ENCODE measurements at places on chromosomes 2 and 18. TPM values are rescaled to one million over a fixed set of nuclear protein-coding genes. Genes with fewer than 3 reads are reported as not detected.

DNA sequence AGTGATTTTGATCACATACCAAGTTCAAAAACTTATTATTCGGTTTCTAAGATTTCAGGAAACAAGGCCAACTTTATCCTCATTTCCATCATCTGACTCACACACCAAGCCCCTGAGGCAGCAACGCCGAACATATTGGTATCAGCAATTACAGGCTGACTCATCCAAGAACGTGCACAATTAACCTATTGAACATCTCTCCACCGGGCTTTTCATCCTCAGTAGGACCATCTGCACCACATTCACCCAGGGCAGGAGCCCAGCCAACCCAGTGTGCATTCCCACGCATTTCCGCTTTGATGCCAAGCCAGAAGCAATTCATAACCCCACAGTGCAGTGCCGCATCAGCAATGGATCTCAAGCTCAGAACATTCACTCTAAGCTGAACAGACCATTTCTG is 52.9 kb downstream of the SCG2 start:
- H3K4me3 ChIP-seq: no peak overlapping the region
- no peaks in the 10 kb centered on the region for H3K27me3 ChIP-seq
- no peak overlapping the region for H3K27ac ChIP-seq
- no peaks in the 10 kb centered on the region for H3K4me1 ChIP-seq

GRCh38 chr18:24219561-24220317 is 80.9 kb downstream of the CABYR start:
- no peak overlapping the region for H3K27ac ChIP-seq
- no peaks in the 10 kb centered on the region for H3K27me3 ChIP-seq
- H3K4me3 ChIP-seq: no peak overlapping the region

GRCh38 chr2:84940088-84940470 is 30.9 kb upstream of the KCMF1 start:
- no peak overlapping the region for H3K4me3 ChIP-seq
- H3K27me3 ChIP-seq: no peaks in the 10 kb centered on the region
- no peak for DNase-seq
- no peaks in the 10 kb centered on the region for H3K4me1 ChIP-seq
- H3K36me3 ChIP-seq: no peaks in the 10 kb centered on the region

DNA sequence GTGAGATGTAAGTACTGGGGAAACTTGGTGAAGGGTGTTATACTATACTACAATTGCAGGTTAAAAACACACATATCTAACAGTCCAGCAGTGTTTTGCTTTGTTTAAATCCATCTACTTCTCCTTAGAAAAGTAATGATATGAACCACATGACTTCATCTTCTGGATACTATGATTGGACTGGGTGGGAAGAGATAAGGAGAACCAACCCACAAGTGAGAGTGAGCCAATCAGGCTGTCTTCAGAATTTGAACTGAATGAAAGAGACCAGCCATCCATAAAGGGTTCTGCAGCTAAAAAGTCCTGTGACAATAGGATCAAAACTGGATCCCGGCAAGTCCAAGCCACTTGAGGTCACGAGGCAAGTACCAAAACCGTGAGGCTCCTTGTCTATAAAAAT is 46.6 kb downstream of the KANSL3 start:
- no peak for DNase-seq
- H3K4me1 ChIP-seq: no peaks in the 10 kb centered on the region
- H3K27ac ChIP-seq: no peak overlapping the region

GRCh38 chr2:241799522-241800197 is 9.3 kb upstream of the NEU4 start:
- no peak overlapping the region for H3K4me3 ChIP-seq
- H3K27ac ChIP-seq: no peak overlapping the region
- no peak for DNase-seq

DNA sequence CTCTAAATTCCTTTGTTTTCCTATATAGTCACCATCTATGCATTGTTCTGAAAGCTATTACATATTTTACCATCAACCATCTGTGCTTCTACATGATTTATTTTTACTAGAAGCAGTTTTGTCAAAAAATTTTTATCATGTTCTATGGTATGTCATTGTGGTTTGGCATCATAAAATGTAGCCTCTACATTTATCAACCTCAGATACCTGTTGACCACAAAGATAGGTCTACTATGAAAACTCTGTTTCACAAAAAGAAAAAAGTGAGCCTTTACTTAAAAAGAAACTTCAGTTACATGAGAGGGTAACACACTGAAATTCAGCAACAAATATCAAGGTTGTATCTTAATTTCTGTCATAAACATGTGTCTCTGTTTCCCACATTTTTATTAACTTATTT is 3.7 kb downstream of the BCL2 start:
- DNase-seq: no peak
- H3K4me1 ChIP-seq: peaks cover 2% of the 10 kb centered on the region
- H3K4me3 ChIP-seq: no peak overlapping the region
- H3K27ac ChIP-seq: no peak overlapping the region
- peaks cover 5% of the 10 kb centered on the region for H3K27me3 ChIP-seq
- no peaks in the 10 kb centered on the region for H3K36me3 ChIP-seq

DNA sequence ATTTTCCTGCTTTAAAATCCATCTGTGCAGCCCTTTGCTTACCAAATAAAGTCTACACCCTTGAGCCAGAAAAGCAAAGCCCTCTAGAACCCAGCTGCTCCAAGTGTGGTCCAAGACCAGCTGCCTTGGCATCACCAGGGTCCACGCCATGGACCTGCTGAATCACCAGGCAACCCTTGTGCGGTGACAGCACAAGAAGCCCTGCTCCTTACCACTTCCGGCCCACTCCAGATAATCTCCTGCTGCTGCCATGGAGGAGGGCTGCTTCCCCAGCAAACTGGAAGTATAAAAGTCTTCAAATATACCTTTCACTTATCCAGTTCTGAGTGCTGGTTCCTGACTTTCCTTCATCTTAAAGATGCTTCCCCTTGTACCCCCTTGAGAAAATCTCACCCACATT is 106.0 kb upstream of the PKDCC start:
- no peaks in the 10 kb centered on the region for H3K27me3 ChIP-seq
- H3K4me1 ChIP-seq: no peaks in the 10 kb centered on the region
- no peak overlapping the region for H3K4me3 ChIP-seq
- H3K36me3 ChIP-seq: no peaks in the 10 kb centered on the region
- no peak overlapping the region for H3K27ac ChIP-seq

GRCh38 chr2:239625971-239626734 is 225.3 kb upstream of the HDAC4 start:
- H3K4me3 ChIP-seq: no peak overlapping the region
- peaks cover 3% of the 10 kb centered on the region for H3K4me1 ChIP-seq
- no peak overlapping the region for H3K27ac ChIP-seq
- DNase-seq: no peak
- no peaks in the 10 kb centered on the region for H3K36me3 ChIP-seq
- H3K27me3 ChIP-seq: no peaks in the 10 kb centered on the region

GRCh38 chr2:240981871-240982800 is 16.3 kb upstream of the SNED1 start:
- H3K36me3 ChIP-seq: no peaks in the 10 kb centered on the region
- H3K27ac ChIP-seq: no peak overlapping the region
- H3K27me3 ChIP-seq: no peaks in the 10 kb centered on the region
- no peak overlapping the region for H3K4me3 ChIP-seq

DNA sequence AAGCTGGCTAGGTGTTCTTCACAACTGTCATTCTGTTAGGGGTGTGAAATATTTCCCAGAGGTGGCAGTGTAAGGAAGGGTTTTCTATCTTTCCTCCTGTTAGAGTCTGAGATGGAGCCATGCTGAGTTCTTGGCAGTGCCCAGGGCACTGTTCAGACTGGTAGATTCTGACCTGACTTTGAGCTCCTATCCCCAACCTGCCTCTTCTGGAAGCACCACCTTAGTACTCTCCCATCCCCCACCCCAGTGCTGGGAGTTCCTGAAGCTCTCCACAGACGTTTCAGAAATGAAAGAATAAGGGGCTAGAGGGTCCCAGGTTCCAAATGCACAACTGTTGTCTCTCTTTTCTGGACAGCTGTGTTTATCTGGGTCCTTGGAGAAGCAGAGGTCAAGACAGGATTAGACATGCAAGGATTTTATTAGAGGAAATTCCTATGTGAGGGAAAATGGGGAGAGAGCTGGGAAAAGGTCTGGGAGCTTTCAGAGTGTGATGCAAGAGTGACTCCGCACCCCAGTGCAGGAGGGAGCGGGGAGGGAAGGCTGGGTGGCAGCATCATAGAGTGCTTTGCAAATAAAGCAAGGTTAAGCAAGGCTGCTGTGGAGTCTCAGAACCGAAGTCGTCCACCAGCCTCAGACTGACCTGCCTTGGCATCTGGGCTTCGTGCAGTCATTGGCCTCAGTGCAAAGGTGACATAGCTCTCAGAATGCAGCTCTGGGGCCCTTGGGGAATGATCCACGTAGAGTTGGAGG is 75.5 kb downstream of the SLC4A3 start:
- no peak overlapping the region for H3K4me3 ChIP-seq
- no peaks in the 10 kb centered on the region for H3K4me1 ChIP-seq
- DNase-seq: no peak
- H3K27me3 ChIP-seq: peaks cover 4% of the 10 kb centered on the region
- no peaks in the 10 kb centered on the region for H3K36me3 ChIP-seq

- no peaks in the 10 kb centered on the region for H3K36me3 ChIP-seq
- no peak overlapping the region for H3K4me3 ChIP-seq
- H3K27me3 ChIP-seq: no peaks in the 10 kb centered on the region
- H3K27ac ChIP-seq: no peak overlapping the region
- H3K4me1 ChIP-seq: no peaks in the 10 kb centered on the region
These were observed 879.6 kb downstream of the SUCLG1 start for GRCh38 chr2:83579507-83579906.

DNA sequence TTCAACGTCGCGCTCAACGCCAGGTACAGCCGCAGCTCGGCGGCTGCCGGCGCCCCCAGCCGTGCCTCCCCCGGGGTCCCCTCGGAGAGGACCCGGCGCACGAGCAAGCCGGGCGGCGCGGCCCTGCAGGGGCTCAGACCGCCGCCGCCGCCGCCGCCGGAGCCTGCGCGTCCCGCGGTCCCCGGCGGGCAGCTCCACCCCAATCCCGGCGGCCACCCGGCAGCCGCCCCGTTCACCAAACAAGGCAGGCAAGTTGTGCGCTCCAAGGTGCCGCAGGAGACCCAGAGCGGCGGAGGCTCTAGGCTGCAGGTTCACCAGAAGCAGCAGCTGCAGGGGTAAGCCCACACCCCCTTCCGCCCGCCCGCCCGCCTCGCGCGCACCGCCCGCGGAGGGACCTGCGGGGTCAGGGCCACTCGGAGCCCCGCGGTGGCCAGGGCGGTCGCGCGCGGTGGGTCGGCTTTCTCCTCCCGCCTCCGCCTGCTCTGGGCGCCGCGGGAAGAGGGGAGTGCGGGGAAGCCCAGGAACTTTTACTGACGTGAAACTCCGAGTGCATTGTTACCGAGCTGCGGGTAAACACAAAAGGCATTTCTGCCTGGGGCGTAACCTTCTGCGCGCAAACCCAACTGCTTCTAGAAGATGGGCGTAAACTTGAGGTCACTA is 861 bp downstream of the LTBP1 start:
- peak; percentile 29 for DNase-seq
- H3K4me3 ChIP-seq: no peak overlapping the region
- no peaks in the 10 kb centered on the region for H3K36me3 ChIP-seq
- no peaks in the 10 kb centered on the region for H3K27me3 ChIP-seq
- H3K4me1 ChIP-seq: peaks cover 9% of the 10 kb centered on the region

- no peaks in the 10 kb centered on the region for H3K36me3 ChIP-seq
- no peaks in the 10 kb centered on the region for H3K4me1 ChIP-seq
- DNase-seq: no peak
These were observed 10.0 kb downstream of the PCARE start for GRCh38 chr2:29064346-29064715.

GRCh38 chr2:182728014-182728413 is 12.0 kb downstream of the DNAJC10 start:
- no peaks in the 10 kb centered on the region for H3K36me3 ChIP-seq
- no peaks in the 10 kb centered on the region for H3K4me1 ChIP-seq
- DNase-seq: no peak
- no peaks in the 10 kb centered on the region for H3K27me3 ChIP-seq
- H3K27ac ChIP-seq: no peak overlapping the region

Gene SLC11A1
- total RNA-seq: 53.9 TPM

Gene MDH1B
- 1.8 TPM for total RNA-seq

Gene NCKAP5
- total RNA-seq: 1.1 TPM

Gene ANKRD36
- 8.5 TPM for total RNA-seq

Gene PIEZO2
- 1.9 TPM for total RNA-seq

Gene CCDC74B
- 13.9 TPM for total RNA-seq

Gene MROH2A
- total RNA-seq: not detected

Gene HOXD1
- not detected for total RNA-seq

Gene REEP1
- 5.3 TPM for total RNA-seq

Gene IL37
- total RNA-seq: not detected

Gene GALR1
- not detected for total RNA-seq

Gene PAX8
- total RNA-seq: 7.8 TPM

Gene FBXO15
- total RNA-seq: 3.0 TPM

Gene IGFBP5
- 482 TPM for total RNA-seq

Gene TSGA10
- 7.7 TPM for total RNA-seq
